NCI-H460 (cell line): ENCODE measurements at places on chromosomes 11 and 22. TPM values are rescaled to one million over a fixed set of nuclear protein-coding genes. Genes with fewer than 3 reads are reported as not detected.

KRTAP5-7 gene
- total RNA-seq, result not detected in 2 replicates

RASGRP2 gene
- total RNA-seq, result not detected in 2 replicates

MB gene
- 0.10 TPM in 1 of 2 replicates, not detected in the other for total RNA-seq

TLCD5 gene
- total RNA-seq, result 8.5 and 9.3 TPM in 2 replicates

MAML2 gene
- 4.7 and 5.7 TPM in 2 replicates for total RNA-seq

PRCP gene
- 65.2 and 67.9 TPM in 2 replicates for total RNA-seq

GPR137 gene
- total RNA-seq, result 16.4 and 20.0 TPM in 2 replicates

DNA sequence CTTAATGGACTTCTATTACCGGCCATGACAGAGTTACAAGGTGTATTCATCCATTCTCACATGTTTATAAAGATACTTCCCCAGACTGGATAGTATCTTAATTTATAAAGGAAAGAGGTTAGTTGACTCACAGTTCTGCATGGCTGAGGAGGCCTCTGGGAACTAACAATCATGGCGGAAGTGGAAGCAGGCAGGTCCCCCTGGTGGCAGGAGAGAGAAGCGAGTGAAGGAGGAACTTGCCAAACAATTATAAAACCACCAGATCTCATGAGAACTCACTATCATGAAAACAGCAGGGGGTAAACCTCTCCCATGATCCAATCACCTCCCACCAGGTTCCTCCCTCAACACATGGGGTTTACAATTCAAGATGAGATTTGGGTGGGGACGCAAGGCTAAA, 170.0 kb upstream of the PDGFD start:
- DNase-seq, result no peak

- DNase-seq, result no peak
These were observed 179.0 kb upstream of the LARGE1 start for GRCh38 chr22:34099278-34099677.

DNA sequence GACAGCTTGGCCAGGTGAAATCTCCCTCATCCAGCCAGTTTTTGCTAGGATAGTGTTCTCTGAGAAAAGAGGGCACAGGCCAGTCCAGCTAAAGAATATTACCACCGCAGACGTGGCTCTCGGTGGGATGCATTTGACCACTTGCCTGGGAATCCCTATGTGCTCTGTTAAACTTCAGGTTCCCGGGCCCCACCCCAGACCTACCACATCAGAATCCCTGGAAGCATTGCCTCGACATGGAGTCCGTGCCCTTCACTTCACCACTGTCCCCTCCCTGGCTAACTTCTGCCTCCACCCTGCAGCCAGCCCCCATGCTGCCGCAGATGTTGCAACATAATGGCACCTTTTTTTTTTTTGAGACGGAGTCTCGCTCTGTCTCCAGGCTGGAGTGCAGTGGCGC, 56.9 kb upstream of the EMID1 start:
- DNase-seq, result no peak

DNA sequence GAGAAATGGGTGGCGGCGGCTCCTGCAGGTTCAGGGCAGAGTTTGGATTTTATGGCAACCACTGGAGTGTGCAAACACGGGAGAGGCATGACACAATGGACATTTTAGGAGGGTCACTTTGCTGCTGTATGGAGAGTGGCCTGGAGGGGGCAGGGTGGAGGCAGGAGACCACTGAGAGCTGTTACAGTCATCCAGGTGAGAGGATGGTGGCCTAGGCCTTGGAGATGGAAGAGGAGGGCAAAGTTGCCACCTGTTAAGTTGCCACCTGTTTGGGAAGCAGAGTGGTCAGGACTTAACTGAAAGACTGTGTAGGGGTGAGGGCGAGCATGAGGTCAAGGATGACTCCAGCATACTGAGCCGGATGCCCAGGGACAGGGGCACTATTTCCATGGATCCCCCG, 2.3 kb upstream of the RAD9A start:
- DNase-seq, result no peak

DNA sequence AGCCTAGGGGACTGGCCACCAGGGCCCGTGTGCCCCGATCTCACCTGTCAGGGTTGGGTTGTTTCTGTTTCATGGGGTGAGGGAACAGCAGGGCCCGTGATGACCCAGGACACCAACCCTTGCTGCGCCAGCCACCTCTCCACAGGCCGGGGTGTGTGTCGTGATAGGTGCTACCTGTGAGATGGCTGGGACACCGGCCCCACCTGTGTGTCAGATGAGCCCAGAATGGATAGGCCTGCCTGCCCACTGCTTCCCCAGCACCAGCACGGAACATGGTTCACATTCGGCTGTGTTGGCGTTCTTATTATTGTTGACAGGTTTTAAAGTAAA, 7.1 kb downstream of the CLDN5 start:
- no peak for DNase-seq

- DNase-seq, result no peak
These were observed 64.7 kb upstream of the RRAS2 start for GRCh38 chr11:14423633-14424032.

GRCh38 chr22:41873391-41873790, 40.5 kb downstream of the SREBF2 start:
- DNase-seq, result no peak

- peak; percentile 90 for DNase-seq
These were observed 2.7 kb upstream of the NEAT1 start for GRCh38 chr11:65419772-65420481.

- DNase-seq, result no peak
These were observed 4.7 kb downstream of the PITPNM1 start for GRCh38 chr11:67500484-67500821.

- no peak for DNase-seq
These were observed 207.2 kb upstream of the CTSC start for GRCh38 chr11:88544656-88545280.

DNA sequence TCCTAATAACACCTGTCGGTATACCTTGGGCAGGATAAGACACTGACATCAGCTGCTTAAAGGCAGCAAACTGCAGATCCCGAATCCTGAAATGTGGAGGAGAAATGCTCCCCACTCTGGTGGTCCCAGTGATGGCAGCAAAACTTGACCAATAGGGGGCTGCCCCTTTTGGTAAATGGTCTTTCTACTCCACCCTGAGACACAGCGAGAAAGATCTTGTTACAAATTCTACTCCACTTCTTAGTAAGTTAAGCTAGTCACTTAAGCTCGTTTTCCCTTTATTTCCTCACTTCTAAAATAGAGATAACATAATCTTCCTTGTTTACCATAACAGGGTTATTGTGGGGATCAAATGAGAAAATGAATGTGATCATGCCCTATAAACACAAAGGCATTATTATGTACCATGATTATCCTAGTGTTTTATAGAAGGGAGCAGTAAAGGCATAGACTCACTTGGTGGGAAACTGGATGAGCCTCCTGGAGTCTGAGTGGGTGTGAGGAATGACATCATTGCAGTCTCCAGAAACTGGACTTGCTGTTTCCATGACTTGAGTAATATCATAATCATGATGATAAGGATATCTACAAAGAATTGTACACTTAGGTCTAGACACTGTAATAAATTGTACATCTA, 50.9 kb downstream of the ENDOD1 start:
- DNase-seq, result no peak

GRCh38 chr11:108497317-108498045, 703 bp downstream of the POGLUT3 start:
- peak; percentile 87 for DNase-seq

DNA sequence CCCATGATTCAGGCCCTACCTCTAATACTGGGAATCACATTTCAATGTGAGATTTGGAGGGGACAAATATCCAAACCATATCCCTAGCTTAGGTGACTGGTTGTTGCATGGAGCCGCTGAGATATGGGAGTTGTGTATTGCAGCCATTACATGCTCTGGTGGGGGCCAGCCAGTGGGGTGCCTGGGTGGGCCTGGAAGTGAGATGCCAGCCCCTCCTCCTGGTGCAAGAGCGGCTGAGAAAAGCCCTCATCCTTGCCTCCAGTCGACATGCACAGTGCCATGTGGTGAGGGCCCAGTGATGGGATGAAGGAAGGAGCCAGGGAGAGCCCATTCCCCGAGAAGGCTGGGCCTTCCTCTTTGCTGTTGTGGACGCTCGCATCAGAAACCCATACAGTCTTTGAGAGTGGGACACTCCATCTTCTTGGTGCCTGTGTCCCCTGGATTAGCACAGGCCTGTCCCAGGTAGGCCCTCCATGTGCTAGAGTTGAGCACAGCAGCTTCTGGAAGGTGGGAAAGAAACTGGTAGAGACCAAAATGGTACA, 1043.0 kb downstream of the TBC1D22A start:
- DNase-seq, result no peak

DNA sequence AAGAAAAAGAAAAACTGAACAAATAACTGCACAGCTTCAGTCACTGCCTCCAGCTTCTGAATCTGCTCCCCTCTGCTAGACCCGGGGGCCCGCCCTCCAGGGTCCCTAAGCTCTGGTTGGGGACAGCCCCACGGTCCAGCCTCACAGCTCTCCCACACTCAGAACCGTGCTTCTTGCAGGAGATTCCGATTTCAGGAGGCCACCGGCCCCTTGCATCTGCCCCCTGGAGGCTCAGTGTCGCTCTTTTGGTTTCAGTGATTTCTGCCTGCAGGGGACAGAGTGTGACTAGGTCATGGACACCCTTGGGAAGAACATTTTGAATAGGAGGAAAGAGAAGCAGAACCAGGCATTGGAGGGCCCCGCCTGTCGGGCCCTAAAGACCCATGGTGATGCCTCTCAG, 23.1 kb upstream of the RPS3 start:
- no peak for DNase-seq

GRCh38 chr11:43984519-43985385, 42.3 kb downstream of the C11orf96 start:
- DNase-seq, result no peak

- no peak for DNase-seq
These were observed 77.7 kb upstream of the RAB1B start for GRCh38 chr11:66190786-66191185.

DNA sequence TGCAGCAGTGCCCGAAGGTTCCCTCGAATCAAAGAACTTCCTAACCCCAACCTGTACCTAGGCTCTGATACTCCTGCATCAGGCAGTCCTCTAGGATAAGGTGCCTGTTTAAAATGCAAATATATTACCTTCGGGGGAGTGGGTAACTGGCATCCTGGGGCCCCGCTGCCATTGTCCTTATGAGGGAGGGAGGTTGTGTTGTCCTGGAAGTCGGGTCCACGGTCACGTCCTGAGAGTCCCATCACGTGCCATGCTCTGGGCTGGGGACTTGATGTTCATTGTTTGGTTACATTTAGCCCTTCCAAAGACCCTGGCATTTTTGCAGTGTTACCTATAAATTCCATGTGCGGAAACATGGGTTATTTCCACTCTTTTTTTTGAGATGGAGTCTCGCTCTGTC, 67.6 kb downstream of the PARVB start:
- DNase-seq, result no peak

DNA sequence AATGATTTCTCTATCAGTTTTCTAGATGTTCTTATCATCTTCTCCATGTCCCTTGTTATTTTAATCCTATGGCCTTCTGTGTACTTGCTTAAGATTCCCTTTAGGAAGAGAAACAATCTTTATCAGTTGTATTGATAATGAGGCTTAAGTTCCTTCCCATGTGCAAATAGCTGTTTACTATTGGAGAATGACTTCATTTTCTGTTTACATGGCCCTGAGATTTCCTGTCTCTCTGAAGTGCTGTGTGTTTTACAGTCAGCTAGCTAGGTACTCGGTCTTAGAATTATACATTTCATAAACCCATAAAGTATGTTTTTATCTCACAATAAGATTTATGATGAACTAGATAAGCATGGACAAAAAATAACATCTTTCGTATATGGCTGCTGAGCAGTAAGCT, 67.5 kb upstream of the CCDC179 start:
- DNase-seq, result no peak

GRCh38 chr11:34558211-34558610, 44.6 kb upstream of the ELF5 start:
- no peak for DNase-seq

GRCh38 chr22:38861927-38862326, 10.1 kb downstream of the CBX6 start:
- no peak for DNase-seq

DNA sequence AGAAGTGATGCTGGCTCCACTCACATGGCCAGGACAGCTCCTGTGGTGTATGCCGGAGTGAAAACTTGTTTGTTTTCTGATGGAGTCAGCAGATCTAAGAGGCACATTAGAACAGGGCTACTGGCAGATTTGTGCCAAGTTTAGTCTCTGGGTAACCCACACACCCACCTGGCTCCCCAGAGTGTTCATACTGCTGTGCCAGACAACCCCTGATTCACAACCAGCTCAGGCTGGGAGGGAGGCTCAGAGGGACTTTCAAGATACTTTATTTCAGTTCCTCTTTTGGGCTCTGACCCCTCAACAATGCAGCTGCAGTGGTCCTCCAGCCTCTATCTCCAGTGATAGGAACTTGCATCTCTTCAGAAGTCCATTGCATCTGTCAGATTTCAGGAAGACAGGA, 8.5 kb downstream of the NTM start:
- DNase-seq, result no peak

- no peak for DNase-seq
These were observed 1.7 kb downstream of the UVRAG start for GRCh38 chr11:75816561-75817239.

DNA sequence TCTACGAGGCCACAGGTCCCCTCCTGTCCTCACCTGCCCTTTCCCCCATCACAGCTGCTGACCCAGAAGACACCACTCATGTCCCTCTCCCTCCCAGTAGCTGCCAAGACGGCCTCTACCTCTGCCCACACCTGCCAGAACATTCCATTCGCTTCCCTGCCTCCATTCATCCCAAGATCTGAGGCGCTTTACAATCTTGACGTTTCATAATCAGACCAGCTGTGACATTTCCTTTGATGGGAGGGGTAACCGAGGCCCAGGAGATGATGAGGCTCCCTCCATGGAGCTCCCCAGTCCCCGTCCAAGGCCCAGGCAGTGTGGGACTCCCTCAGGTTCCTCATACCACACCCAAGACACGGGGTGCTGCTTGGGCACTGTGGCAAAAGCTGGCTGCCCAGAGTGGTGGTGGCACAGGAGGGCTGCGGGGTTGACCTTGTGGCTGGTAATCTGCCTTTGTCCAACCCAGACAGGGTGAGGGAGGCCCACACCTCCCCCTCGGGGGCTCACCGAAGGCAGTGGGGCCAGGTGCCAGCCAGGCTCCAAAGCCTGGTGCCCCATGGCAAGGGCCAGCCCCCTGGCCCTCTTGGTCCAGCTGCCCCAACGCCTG, 17.3 kb downstream of the PHLDA2 start:
- no peak for DNase-seq

GRCh38 chr11:36407356-36407755, 102.7 kb downstream of the TRAF6 start:
- DNase-seq, result no peak
